ENCODE measurements at places on chromosomes 2 and 18.

DNA sequence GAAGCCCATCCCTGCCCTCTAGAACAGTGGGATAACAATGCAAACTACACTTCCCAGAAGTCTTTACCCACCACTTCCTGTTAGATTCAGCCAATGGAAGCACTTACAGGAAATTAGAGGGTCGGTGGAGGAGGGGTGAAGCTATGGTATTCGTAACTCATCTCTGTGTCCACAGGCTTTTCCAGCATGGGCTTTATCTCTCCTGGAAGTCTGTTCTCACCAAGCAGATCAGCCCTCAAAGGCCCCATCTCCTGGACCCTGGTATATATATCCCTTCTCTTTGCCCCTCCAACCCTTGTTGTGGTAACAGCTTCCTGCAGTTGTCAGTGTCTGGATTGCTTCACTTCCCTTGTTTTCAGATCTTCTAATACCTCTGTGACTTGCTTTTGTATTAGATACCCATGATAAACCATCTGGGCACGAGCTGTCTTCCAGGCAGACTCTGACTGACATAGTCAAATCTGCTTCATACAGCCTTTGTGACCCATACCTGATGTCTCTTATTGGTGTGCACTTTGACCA, 475.0 kb upstream of the POU3F3 start:
- peak; percentile 31 for DNase-seq

- DNase-seq, result peak; percentile 74
These were observed 128.2 kb upstream of the CXCR4 start for GRCh38 chr2:136246086-136246669.

DNA sequence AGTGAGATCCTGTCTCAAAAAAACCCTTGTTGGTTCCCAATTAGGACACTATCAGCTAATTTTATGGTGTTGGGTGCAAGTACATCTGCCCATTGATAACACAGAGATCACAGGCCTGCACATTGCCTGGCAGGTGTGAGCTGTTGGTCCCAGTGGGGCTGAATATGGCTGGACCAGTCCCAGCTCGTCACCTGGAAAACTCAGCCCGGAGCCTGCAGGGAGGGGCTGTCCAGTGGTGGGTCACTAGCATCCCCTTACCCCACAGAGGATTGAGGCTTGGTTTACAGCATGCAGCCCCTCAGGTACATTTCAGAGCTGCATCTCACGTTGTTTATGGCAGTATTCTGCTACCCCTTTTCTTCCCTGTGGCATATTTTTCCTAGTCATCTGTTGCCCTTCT, 40.8 kb upstream of the CHMP1B start:
- DNase-seq, result no peak

- no peak for DNase-seq
These were observed 141.7 kb downstream of the ZFP36L2 start for GRCh38 chr2:43084699-43085091.

GRCh38 chr2:172433144-172433543, 5.8 kb downstream of the ITGA6 start:
- no peak for DNase-seq

DNA sequence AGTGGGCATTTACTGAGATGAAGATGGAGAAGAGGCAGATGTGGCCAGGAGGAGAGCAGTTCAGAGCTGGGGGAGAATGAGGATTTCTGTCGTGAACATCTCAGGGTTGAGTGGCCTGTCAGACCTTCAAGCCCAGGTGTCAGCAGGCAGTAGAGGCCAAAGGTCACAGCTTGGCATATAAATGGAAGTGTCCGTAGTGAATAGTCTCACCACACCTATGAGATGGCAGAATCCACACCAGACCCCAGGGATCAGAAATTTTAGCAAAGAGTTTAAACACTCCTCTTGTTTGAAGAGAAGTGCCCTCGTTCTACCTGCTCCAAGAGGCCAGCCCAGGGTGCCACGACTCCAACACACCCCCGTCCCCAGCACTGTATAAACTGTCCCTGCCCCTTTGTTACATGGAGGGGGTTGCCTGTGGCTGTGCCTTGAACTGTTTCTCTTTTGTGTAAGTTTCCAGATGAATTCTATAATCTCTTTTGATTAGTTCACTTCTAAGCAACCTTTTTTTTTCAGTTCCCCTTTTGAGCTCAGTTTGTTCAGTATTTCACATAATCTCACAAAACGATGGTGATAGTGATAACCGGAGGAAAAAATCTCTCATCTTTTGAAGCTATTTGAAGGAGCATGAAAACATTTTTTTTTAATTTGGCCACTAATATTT, 69.0 kb upstream of the TTC39C start:
- no peak for DNase-seq

DNA sequence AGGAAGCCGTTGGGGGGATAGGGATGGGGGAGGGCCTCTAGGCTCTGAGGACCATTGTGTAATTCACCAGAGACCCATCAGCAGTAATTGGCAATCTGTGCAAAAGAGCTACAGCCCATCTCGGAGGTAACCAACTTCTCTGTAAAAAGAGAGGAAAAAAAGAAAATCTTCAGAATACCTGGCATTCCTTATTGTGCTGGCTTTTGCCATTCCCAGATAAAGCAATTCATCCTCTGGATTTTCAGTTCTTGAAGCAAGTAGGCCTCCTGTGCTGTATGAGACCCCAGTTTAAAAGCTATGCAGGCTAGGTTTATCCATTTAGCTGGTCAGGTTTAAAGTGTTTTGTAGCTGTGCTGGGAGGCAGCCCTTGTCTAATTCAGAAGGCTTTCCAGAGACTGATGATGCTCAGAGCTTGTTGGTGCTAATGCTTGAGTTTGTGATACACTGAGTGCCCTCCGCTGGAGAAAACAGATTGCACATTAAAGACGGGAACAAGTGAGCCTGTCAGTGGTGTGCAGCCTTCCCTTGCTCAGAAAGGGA, at the start of gene LRRTM4:
Gene LRRTM4 (minus strand): TSS at position 446 of the 540 bp plus-strand sequence.
- DNase-seq, result no peak

- DNase-seq, result no peak
These were observed 296.8 kb upstream of the SPRED2 start for GRCh38 chr2:65729246-65729645.

DNA sequence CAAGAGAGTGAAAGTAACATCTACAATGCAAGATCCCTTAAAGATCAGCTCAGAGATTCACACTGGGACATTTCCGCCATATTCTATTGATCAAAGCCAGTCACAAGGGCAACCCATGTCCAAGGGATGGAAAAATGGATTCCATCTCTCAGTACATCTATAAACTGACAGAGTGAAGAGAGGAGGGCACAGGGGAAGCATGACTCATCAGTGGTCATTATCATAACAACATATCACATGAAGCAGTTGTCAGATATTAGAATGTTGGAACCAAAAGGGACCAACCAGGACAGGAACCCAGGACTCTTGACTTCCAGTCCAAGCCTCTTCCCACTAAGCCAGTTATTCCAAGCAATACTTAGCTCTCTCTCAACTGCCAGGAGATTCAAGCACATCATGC, 54.9 kb upstream of the IGFBP2 start:
- no peak for DNase-seq

Data from suppressor macrophage treated with lipopolysaccharide for 4 hours (primary cell).